Ureter (tissue), 1 donor: ENCODE measurements at places on chromosomes 16 and 17.
A peak's percentile ranks its signal among the peaks of the same experiment; 100 is the strongest.

GRCh38 chr16:83581994-83582747 lies 225.6 kb upstream of the HSBP1 start:
- DNase-seq, result no peak

- DNase-seq, result no peak
These were observed 45.0 kb upstream of the NACA2 start for GRCh38 chr17:61635913-61636432.

DNA sequence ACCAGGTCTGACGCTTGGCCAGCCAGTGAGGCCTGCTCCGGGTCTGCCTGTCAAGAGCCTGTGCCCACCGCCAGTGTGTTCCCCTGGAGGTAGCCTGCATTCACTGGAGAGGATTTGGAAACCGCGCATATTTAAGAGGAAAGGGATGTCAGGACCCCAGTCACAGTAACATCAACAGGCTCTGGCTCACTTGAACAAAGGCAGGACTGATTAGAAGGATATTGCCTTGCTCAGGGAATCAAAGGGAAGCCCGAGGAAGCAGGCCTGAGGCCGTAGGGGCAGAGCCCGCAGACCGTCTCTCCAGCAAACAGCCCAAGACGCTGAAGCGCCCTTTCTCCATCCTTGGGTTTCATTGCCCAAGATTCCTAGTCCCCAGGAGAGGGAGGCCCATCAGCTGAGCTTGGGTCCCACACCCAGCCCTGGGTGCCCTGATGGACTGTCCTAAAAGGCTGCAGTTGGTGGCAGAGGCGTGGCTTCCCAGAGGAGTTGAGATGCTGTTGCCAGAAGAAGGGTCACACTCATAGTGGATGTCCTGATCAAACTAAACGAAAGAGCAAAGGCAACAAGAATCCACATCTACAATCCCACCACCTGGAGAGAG lies 23.2 kb downstream of the NT5M start:
- no peak for DNase-seq

GRCh38 chr17:46136820-46137219 lies 56.4 kb downstream of the KANSL1 start:
- DNase-seq, result no peak

DNA sequence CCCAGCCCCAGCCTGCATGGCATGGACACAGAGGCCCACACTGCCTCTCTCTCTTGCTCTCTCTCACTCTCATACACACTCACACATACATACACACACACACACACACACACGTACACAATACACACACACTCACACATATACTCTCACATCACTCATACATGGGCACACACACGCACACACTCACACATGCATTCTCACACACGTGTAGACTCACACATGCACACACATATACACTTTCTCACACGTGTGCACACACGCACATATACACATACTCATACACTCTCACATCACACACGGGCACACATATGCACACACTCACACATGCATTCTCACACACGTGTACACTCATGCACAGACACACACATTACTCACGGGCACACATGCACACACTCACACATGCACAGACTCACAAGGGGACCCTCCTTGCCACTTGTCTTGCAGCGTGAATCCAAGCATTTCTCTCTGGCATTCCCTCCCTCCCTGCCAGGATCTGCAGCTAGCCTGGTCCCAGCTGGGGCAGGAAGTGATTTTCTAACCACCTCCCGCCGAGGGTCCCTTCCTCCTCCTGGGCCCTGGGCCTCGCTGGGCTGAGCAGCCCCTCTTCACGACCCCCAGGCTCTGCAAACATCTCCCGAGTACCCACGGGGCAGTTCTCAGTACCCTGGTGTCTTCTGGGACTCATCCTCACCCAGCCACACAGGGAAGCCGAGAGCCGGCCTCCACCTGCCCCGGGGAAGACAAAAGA lies 37.5 kb downstream of the IL21R start:
- DNase-seq, result no peak

DNA sequence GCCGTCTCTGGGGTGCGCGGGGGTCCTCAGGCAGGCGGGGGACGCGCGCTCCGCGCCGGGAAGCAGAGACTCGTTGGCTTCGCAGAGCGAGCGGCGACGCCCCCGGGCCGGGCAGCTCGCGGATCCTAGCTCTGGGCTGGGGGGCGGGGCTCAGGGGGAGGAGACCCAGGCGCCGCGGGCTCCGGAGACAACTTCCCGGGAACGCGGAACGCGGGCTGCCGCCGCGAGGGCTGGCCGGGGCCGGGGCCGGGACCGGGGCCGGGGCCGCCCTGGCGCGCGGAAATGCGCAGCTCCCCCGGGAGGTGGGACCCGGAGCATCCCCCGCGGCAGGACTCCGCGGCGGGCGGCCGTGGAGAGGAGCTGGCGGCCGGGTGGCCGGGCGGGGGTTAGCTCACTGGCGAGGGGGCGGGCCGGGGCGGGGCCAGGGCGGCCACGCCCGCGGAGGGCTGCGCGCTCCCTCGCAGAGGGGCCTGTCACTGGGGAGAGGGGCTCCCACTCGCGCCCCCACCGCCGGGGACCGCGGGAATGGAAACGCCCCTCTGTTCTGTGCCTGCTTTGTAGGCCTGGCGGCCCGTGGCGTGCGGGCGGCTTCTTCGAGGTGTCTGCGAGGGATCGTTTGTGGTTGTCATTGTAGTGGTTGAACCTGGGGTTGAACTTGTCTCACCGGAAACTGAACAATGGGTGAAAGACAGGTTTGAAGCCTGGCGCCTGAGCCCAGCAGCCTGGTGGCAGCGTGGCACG lies at the start of gene GAS7:
TSS of gene GAS7 (minus strand) at position 98 of the 741 bp plus-strand sequence.
- DNase-seq, result peak; percentile 70

- peak; percentile 97 for DNase-seq
These were observed 25.5 kb upstream of the ALKBH5 start for GRCh38 chr17:18158022-18158600.

- no peak for DNase-seq
These were observed 31.0 kb upstream of the ARL4D start for GRCh38 chr17:43367737-43368242.

- DNase-seq, result no peak
These were observed 230.1 kb downstream of the SLC39A11 start for GRCh38 chr17:72862276-72862999.

DNA sequence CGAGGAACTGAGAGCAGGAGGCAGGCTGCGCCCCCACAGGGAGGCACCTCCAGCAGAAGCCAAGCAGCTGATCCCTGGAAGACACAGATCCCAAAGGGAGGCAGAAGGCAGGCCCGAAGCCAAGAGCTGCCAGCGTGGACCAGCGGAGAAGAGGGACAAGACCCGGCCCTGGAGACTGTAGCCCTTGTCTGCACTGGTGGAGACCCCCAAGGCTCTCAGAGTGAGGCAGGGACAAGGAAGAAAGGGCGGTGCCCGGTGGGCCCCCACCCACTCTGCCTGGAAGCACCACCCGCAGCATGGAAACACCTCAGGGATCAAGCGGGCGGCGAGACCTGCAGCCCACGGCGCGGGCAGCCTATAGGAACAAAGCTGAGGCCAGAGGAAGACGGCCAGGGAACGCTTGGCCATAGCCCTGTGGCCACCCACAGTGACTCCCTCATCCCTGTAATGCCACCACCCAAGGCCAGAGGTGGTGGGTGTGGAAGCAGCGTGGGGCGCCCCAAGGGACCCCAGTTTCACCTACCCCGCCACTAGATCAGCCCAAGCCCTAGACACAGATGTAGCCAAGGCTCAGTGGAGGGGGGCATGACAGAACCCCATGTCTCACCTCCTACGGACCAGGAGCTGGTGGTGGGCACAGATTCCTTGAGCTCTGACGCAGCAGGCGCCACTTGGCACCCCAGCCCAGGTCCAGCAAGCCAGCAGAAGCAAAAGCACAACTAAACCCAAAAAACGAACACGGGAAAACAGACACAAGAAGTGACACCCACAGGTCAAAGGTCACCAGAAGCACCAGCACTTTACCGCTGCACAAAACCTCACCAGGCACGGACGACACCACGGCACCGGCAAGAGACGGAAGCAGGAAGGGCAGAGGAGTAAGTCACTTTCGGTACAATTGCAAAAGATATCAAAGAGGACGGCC lies 2.9 kb upstream of the SIRT7 start:
- DNase-seq, result no peak

DNA sequence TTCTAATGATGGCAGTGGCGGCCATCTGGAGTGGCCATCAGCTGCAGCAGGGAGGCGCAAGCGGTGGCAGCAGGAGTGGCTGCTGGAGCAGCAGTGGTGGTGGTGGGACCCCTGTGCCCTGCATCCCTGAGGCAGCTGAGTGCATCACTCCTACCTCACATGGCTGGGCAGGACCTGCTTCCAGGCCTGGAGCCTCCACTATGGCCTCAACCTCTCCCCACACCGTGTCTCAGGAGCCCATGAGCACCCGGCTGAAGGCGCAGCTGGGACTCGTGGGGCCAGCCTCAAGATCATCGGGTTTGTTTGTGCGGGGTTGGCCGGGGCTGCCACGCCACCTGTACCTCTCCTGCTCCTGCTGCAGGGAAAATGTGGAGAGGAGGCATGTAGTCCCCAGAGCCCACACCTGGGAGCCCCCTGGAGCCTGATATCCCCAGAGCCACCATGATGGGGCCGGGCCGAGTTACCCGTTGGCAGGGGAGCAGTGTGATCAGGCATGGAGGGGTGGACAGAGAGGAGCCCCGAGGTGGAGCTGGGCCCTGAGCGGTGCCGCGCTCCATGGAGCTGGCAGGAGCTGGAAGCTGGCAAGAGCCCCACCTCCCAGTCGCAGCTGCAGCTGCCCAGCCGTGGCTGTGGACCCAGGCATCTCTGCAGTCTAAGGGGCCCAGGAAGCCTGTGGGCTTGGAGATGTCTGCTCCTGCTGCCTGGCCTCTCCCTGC lies 16.7 kb downstream of the RHOT1 start:
- DNase-seq, result no peak

DNA sequence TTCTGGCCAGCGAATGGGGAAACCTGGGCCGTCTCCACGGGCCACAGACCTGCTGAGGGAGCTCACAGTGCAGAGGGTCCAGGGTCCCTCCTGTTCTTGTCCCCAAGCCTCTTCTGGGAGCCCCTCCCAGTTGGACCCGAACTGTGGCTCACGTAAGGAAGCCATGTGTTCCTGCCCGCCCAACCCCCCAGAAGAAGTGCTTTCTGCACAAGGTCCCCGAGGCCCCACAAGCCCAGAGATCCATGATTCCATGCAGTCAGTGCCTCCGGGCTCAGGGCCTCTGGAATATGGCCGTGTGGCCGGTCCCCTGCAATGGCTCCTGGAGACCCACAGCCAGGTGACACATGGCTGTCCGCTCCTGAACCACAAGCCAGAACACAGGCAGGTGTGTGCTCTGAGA lies 272.4 kb downstream of the C16orf95 start:
- DNase-seq, result no peak

DNA sequence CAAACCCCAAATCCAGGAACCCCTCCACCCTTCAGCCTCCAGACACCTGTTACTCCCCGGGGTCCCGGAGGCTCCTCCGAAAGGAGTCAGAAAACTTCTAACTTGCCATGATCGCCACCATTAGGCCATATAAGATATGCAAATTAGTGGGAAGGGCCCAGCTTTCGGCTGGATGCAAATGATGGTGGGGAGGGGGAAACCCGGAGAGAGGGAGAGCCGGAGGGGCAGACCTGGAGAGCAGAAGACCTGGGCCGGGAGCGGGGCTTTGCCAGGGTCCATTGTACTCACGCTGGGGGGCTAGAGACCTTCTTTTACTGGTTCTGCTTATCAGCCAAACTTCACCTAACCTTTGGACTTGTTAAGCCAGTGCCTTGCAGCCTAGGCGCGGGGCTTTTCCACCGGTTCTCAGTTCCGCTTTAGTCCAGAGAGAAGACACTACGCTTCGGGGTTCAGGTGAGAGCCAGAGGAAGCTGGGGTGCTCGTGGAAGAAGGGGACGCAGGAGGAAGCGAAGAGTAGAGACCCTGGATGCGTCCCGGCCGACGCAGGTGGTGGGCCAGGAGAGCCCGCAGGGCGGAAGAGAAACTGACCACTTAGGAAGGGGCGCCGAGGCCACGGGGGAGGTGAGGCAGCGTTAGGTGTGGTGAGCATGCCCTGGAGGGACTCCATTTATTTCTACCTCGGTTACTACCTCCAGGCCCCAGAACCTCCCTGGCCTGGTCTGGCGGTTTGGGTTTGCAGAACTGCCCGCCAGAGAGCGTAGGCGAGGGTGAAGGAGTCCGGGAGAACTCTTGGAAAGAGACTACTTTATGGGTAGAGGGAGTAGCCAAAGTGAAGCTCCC lies at the start of gene HNF1B:
TSS of gene HNF1B (minus strand) at position 99 of the 840 bp plus-strand sequence. CDS start 175 bp downstream, outside the sequence.
- DNase-seq, result peak; percentile 71

DNA sequence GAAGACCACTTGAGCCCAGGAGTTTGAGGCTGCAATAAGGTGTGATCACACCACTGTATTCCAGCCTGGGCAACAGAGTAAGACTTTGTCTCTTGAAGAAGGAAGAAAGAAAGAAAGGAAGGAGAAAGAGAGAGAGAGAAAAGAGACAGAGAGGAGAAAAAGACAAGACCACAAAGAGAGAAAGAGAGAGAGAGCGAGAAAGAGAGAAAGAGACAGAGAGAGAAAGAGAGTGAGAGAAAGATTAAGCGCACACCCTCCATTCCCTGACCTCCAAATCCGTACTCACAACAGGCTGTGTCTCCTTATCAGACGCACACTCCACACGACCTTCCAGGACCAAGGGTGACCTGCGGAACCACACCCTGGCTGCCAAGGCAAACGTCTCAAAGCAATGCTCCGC lies 19.6 kb downstream of the KLHDC4 start:
- no peak for DNase-seq

DNA sequence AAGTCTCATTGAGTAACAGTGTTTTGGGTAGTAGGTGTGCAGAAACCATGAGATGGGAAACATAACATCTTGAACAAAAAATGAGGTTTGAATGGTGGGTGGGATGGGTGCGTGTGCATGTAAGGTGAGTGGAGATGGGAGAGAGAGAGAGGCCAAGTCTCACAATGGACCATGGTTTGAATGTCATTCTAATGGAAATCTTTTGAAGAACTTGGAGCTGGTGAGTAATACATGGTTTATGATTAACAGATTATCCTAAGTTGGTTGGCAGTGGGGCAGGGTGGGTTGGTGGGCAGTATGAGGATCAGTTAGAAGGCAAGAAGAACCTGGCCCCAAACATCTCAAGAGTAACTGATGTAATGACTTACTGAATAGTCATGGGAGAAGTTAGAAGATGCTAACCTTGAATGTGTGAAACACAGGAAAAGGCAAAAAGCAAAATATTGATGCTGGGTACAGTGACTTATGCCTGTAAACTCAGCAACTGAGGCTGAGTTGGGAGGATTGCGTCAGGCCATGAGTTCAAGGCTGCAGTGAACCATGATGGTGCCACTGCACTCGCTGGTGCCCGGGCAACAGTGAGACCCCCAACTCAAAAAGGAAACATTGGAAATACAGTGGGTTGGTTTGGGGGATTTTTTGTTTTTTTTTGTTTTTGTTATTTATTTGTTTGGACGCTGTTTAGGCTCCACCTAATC lies 32.7 kb downstream of the ZNF207 start:
- no peak for DNase-seq

DNA sequence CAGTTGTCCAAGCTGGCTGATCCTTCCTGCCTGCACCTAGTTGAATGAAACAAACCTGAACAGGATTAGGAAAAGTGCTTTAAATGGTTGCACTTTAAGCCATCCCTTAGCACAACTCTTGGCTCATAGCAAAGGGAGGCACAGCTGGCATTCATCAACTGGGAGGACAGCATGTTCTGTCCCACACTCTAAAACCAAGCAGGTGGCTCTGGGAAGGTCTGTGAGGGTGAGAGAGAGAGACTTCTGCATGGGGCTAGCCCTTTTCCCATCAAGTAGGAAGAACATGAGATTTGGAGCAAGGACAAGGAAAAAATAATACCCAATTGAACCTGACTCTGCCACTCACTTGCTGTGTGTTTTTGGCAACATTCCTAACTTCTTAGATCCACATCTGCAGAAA lies 140.9 kb upstream of the CCL2 start:
- no peak for DNase-seq
